ENCODE measurements at places on chromosomes 7 and 10.

- peak; percentile 49 for DNase-seq
Observed at GRCh38 chr10:57964351-57964750, 303.3 kb downstream of the IPMK start.

DNA sequence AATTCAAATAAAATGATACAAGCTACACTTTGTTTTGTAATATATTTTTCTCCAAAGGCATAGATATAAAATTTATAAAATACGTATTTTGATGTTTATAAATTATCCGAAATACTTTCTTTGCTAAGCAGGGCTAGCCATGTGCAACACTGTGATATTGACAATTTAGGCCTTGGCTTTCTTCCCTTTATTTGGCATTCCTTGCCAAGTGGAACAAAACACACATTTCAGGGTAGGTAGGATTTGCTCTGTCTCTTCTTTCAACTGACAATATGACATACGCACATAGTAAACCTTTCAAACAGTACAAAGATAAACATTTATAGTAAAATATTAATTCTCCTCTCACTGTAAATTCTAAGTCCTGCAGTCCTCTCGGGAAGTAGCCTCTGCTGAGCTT lies 103.3 kb upstream of the POT1 start:
- DNase-seq, result no peak

GRCh38 chr7:2730846-2731770 lies 43.1 kb downstream of the AMZ1 start:
- no peak for DNase-seq

- peak; percentile 24 for DNase-seq
Observed at GRCh38 chr10:46293832-46294640, 7.2 kb downstream of the ANTXRL start.

DNA sequence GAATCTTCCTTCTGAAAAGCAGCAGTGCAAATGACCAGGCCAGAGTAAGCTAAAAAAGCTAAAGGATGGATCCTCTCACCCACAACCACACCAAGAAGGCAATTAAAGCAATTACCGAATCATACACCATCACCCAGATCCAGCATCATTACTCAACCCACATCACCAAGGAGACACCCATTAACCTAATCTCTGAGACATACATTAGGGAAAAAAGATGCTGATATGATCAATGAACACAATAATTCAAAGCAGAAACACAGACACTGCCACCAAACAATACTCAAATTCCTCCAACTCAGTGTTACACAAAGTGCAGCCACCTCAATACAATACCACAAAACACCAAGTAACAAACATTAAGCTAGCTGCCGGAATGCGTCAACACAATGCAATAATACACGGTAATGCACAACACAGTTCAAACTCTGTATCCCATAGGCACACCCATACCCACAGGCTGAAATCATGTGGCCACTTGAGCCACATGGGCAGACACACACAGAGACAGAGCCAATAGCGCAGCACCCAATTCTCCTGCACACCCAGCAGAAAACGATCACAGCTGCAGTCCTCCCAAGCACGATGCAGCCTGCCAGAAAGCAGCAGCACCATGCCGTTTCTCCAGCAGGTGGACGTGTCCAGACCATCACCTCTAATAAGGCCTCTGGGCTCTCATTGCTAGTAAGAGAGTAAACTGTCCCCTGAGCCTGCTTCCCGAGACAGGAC lies 21.5 kb downstream of the PAX2 start:
- no peak for DNase-seq

DNA sequence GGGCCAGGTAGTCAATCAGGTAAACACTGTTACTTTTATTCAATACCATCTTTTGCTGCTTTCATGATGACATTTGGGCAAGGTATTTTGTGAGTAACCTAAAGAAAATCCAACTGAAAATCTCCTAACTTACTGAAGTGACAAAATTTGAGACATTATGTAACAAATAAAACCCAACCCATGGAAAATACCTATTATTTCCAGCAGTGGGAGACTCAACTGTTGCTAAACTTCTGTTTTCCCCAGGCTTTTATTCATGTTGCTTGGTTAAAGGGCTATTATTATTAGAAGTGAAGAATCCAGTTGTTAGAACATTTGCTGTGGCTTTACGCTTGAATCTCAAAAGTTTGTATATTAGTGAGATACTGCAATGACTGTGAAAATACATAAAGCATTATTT lies 215.9 kb downstream of the MDFIC start:
- no peak for DNase-seq

DNA sequence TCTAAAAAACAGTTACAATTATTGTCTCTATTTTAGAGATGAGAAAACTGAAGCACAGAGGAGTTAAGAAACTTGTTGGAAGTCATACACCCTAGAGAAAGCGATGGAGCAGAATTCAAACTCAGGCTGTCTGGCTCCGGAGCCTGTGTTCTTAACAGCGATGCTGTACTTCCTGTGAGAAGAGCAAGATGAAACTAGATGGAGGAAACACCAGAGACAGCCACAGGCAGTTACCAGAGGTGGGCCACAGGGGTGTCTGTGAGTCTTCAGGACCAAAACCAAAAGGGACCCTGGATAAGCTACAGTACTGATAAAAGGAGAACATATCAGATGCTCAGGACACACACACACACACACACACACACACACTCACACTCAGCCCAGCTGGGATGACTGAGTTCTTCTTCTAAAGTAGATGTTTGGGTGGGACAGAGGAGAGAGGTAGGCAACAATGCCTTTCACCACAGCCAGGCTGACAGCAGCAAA lies 289.2 kb downstream of the FZD1 start:
- no peak for DNase-seq

DNA sequence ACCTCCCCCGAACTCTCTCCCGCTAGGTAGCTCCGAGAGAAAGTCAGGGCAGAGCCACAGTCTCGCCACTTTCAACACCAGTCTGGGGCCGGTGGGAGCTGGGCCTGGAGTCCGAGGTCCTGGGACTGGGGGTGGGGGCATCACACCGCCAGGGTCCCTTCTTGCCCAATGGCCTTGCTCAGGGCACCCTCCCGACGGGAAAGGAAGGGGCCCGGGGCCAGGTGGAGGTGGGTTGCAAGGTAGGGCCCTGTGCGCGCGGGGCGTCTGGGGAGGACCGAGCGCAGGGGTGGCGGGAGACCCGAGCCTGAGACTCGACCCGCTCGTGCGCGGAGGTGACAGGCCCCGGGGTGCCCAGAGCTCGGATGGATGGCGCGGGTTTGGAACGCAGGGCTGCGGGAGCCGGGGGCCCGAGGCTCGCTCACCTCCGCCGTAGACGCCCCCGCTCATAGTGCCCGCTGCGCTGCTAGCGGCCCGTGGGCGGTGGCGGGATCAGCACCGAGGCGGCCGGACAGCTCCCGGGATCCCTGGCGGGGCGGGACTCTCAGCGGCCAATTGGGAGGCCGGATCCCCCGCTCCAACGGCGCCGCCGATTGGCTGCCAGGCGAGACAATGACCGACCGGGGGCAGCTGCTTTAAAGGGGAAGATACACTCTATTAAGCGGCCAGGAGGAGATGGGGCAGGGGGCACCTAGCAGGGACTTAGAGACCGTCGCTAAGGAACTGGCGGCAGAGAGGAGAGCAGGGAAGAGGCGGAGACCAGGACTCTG lies at the start of gene ACTL6B:
ACTL6B (minus strand) TSS at position 541 of the 767 bp plus-strand sequence; CDS start at position 447, 94 bp downstream.
- peak; percentile 80 for DNase-seq

DNA sequence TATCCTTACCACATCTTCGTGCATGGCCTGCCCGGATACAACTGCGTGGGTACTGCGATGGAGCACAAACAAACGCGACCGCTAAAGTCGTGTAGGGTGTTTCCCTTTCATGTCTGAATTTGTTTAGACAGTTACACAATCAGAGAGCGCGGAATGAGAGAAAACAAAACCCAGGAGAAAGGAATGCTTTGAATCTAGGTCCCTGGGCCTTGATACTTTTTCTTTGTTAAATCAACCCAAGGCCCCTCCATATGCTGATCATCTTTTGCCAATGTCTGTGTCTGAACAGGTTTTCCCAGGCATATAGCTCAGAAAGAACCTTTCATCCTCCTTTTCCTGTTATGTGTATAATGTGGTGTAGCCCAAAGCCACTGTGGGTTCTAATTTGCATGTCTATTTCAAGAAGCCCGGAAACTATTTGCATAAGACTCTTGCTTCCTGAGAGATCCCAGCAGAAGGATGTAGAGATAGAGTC lies 145.8 kb downstream of the FRMD4A start:
- DNase-seq, result no peak

GRCh38 chr7:106534271-106534846 lies 126.6 kb downstream of the CCDC71L start:
- DNase-seq, result no peak

DNA sequence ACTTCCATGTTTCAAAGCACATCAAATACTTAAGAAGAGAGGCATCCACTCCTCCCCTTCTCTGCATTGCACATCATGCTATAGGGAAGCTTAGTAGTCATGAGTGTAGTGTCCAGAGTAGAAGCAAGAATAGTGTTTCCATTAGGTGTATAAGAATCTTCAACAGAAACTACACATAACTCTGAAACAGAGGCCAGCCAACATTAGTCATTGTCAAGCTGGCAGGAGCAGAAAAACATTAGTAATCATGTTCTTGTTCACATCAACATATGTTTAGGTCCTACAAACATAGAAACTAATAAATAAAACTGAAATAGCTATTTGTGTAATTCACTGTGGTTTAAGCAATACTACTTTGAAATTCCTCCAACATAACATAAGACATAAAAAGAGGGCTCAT lies 370.2 kb downstream of the PPP1R3A start:
- DNase-seq, result no peak

GRCh38 chr7:32022966-32023365 lies 47.2 kb downstream of the PDE1C start:
- DNase-seq, result no peak

DNA sequence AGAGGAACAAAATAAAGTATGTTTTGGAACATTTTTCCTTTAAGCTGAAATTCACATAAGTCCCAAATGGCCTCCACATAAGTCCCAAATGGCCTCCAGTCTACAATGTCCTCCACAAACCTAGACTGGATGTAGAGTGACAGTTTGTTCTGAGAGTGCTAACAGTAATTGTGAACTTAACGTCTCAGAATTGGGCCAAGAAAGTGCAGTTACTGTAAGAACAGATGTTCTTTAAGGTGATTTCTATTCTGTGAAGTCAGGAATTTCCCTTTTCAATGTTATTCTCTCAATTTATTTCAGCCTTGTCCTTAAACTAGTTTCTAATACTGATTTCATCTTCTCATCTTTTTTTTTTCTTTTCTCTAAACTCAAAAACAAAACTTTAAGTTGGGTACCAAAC lies 188.7 kb upstream of the SEMA3E start:
- DNase-seq, result no peak

DNA sequence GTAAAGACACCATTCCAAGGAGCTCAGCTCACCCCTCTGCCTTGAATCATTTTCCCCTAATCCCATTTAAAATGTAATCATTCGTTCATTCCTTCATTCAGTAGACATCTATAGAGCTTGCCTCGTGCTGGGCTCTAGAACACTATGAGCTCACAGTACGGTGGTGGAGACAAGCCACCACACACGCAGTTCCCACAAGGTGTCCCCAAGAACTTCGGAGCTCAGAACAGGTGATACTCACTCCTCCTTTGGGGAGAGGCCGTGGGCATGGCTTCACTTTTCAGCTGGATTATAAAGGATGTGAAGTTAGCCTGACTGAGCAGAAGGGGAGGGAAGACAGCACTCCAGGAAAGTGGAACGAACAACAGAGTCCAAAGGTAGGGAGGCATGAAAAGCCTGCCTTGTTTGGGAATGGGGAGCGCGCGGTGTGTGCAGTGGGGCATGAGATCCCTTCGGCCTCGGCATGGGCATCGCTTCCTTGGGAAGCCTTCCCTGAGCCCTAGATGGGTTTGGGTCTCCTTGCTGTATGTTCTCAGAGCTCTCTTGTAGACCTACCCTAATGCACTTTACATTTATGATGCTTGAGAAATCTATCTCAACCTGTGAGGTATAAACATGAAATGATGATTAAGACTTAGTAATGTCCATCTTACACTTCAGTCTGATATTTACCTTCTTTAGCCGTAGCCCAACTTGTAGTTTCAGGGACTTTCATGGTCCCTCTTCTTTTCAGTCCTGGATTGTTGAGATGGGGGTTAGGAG lies 809 bp upstream of the OGA start:
- no peak for DNase-seq

DNA sequence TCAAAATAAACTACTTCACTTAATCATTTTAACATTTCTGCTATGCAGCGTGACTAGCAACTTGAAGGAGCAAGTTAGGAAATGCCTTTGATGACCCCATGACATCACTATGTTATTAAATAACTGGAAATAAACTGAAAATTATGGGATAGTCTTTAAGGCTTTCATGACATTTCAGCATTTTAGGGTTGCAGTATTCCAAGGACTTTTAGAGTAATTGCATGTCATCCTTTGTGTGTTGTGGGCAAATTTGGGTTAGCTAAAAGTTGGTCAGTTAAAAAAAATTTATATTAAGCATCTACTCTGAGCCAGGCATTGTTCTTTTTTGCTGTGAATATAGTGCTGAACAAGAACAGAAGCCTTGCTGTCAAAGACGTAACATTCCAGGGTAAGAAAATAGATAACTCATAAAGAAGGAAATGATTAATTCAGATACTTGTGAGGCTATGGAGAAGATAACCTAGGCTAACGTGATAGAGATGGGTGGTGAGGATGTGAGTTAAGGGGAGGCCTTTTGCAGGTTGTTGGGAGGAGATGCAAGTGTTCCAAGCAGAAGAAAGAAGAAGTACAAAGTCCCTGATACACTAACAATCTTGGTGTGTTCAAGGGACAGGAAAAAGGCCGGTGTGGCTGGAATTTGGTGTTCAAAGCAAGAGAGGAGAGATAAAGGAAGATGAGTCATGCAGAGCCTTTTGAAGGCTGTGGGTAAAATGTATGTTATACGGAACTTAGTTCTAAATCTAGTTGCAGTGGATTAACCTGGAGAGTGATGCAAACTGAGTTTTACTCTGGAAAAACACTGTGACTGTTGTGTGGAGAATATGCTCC lies 610.2 kb downstream of the AUTS2 start:
- no peak for DNase-seq

GRCh38 chr10:80463868-80464267 lies 9.8 kb downstream of the TSPAN14 start:
- DNase-seq, result peak; percentile 34

- no peak for DNase-seq
Observed at GRCh38 chr10:75117995-75118394, 6.5 kb downstream of the SAMD8 start.

- DNase-seq, result no peak
Observed at GRCh38 chr10:17344206-17344605, 110.2 kb downstream of the ST8SIA6 start.

DNA sequence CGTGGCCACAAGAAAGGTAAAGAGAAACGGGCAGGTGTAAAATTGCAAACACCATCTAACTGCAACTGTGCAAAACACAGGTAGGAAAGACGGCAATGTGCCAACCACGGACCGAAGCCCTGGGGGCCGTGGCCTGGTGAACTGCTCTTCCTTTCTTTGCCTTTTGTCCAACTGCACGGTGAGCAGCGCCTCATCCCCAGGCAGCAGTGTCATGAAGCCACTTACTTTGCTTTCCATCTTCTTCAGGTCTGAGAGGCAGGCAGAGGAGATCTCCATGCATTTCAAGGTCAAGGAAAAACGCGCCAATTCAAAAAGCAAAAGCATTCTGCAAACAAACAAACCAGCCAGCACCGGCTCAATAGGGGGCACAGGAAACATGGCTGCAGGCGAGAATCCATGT lies 12.9 kb downstream of the CFAP46 start:
- DNase-seq, result peak; percentile 13

- DNase-seq, result peak; percentile 47
Observed at GRCh38 chr7:150972741-150973140, 5.4 kb downstream of the KCNH2 start.
